ENCODE measurements at places on chromosomes 3 and 15.

GRCh38 chr3:160403796-160404470, 4.5 kb downstream of the SMC4 start:
- no peak for DNase-seq

DNA sequence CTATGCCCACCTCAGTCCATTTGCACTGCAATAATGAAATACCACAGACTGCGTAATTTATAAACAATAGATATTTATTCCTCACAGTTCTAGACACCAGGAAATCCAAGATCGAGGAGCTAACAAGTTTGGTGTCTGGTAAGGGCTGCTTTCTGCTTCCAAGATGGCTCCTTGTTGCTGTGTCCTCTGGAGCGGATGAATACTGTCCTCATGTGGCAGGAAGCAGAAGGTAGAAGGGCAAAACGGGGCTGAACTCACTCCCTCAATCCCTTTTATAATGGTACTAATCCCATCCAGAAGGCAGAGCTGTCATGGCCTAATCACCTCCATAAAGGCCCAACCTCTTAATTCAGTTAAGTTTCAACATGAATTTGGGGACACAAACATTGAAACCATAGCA, 75.3 kb downstream of the P2RY1 start:
- DNase-seq: no peak

- no peak for DNase-seq
Measured at GRCh38 chr15:33119273-33119672, 75.2 kb downstream of the FMN1 start.

GRCh38 chr15:36791844-36792571, 212.6 kb downstream of the CDIN1 start:
- no peak for DNase-seq

DNA sequence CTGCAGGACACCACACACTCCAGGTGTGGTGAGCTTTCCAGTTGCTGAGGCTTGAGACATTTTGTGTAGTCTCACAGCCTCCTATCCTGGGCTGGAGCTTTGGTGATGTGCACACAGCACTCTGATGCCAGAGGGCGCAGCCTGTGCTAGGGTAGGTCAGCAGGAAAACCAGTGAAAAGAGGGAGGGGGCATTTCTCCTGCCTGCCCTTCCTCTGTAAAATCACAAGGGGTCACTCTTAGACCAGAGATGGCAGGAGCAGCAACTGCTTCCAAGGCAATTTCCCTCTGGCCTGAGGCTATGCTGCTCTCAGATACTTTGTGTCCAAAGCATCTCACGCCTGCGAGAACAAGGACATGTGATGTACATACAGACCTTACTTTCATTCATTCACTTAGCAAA, 16.5 kb upstream of the MUSTN1 start:
- DNase-seq: peak; percentile 5

- no peak for DNase-seq
Measured at GRCh38 chr15:63933522-63933921, 99.8 kb upstream of the HERC1 start.

DNA sequence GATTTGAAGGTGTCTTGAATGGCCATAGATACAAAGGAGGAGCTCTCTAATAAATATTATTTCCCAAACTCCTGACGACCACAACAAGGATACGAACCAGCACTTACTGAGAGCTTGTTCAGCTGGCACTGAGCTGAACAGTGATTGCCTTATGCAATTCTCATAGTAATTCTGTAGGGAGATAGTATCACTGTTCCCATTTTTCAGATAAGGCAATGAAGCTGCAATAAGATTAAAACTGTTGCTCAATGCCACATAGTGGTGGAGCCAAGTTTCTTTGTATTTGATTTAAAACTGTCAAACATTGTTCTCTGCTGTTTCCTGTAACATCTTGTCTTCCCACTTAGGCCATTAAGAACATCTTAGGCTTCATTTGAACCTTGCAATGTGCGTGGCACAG, 163.9 kb downstream of the RPLP1 start:
- DNase-seq: no peak

- no peak for DNase-seq
Measured at GRCh38 chr3:158086776-158087175, 19.4 kb downstream of the SHOX2 start.

GRCh38 chr3:120566243-120566975, 29.7 kb upstream of the NDUFB4 start:
- DNase-seq: no peak

GRCh38 chr3:66823009-66823397, 175.1 kb upstream of the KBTBD8 start:
- DNase-seq: no peak

DNA sequence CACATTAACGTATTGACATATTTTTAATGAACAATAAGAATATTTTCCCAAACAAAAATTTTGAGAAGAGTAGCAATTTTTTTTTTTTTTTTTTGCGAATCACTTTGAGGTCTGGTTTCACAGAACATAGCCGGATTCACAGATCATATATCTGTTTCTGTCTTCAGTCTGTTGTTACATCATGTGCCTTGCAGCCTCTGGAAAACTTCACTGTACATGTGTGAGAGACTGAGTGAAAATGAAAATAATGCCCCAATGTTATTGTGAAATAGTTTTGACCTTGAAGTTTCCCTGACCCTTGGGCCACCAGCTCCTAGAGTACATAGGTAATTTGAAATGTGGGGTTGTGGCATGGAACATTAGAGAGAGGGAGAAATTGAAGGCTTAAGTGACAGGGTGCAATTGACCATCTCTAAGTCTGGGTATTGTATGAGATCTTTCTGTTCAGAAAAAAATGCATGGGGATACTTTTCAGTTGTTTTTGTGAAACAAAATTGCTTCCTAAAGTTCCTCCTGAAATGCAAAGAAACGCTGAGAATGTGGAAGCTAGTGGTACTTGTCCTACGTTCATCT, 14.0 kb downstream of the ITPR1 start:
- no peak for DNase-seq

DNA sequence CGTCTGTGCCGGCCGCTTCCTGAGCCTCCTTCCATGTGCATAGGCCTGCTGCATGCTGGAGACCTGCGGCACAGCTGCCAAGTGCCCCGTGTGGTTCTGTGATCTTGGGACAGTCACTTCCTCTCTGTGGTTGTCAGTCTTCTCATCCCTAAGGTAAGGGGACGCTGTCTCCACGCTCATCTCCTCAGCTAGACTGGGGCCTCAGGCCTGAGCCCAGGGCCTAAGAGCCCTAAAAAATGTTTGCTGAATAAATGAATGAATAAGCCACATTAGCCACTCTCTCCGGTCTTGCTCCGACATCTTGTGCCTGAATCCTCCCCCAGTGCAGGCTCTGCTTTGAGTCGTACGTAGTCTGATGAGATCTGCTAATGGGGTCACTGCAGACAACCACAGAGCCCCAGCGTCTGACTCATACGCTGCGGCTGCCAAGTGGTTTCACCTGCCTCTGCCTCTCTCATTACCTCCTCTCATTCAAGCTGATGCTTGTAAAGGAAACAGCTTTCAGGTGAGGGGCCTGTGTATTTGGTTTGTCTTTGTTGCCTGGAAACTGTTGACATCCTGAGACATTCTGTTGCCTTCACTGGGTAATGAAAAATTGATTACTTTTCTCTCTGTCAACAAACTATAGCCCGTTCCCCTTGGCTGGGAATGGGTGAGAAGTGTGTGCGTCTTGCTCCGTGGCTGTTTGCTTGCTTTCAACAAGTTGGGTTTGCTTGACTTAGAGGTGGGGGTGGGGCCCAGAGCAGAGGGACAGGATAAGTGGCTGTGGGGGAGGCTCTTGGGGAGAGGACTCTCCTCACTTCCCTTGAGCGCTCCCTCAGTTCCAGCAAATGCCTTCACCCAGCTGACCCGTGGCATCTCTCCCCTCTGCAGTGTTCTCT, 15.9 kb downstream of the RPLP1 start:
- DNase-seq: no peak

Measured in stimulated activated CD4-positive, alpha-beta T cell treated with anti-CD3 and anti-CD28 coated beads, TNF-alpha, amount 100 ng/mL, for 48 hours (primary cell).